ENCODE measurements at places on chromosomes 5 and 9.

- DNase-seq: peak; percentile 96
Observed at GRCh38 chr9:93064392-93065134, 6.1 kb downstream of the SUSD3 start.

DNA sequence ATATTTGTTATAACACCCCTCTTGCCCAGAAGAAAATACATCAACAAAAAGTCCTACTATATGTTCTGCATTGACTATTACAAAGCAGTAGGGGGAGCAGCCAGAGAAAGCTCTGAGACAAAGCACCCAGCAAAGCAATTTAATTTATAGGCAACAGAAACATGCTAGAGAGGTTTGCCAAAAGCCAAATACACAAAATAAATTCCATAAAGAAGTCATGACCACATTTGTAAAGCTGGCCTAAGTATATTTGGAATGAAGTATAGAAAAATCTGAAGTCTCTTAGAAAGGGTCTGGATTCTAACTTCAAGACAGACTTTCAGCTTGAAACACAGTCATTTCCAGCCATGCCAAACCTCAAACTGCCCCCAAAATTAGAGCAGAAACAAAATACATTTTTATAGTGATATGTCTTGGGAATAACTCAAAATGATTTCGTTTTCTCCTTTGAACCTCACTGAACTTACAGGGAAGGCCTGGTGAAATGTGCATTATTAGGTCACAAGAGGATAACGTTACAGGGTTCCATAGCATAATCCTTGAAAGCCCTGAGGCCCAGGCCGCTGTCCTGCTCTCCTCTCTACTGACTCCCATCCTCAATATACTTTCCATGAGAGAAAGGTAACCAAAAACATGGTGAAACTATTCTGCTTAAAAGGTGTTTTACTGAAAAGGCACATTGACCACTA, 451.8 kb downstream of the RAB3C start:
- peak; percentile 53 for DNase-seq

DNA sequence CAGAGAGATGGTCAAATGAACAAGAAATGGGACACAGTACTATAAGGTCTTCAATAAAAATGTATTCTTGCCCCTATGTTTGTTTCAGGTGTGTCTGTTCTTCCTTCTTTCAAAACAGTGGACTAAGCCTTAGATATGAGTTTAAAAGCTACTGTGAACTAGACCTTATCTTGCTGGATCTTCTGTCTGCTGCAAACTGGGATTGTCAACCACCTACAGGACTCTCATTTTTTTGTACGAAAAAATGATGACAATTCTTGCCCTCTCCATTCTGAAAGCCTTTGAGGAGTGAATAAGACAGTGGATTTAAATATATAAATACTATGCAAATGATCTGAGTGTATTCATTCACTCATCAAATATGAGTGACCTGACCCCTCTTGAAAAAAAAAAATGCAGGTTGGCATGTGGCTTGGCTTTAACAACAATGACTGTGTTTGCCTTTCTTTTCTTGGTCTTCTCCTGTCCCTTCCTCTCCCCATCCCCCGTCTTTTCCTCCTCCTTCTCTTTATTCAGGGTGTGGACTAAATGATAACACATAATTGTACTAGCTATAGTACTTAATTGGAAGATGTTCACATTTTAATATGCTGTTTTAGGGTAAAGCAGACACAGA, 235.5 kb upstream of the TRIM32 start:
- DNase-seq: no peak

GRCh38 chr5:122541388-122541787, 229.4 kb downstream of the SNCAIP start:
- DNase-seq: no peak

DNA sequence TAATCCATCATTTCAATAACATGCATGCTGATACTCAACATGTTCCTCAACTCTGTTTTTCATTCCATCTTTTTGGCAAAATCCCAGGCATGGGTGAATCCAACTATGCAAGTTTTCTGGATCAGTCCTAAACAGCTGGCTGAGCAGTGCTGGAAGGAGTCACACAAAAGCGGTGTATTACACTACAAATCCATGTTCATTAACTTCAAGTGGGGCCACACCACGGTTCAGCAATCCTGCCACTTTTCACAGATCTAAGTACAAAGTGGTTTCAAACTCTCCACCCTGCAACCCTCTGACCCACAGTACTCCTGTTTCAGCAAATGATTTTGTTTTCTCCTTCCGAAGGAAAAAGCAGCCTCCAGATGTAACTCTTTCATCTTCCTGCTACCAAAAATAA, 222.5 kb downstream of the EPB41L4A start:
- DNase-seq: no peak

DNA sequence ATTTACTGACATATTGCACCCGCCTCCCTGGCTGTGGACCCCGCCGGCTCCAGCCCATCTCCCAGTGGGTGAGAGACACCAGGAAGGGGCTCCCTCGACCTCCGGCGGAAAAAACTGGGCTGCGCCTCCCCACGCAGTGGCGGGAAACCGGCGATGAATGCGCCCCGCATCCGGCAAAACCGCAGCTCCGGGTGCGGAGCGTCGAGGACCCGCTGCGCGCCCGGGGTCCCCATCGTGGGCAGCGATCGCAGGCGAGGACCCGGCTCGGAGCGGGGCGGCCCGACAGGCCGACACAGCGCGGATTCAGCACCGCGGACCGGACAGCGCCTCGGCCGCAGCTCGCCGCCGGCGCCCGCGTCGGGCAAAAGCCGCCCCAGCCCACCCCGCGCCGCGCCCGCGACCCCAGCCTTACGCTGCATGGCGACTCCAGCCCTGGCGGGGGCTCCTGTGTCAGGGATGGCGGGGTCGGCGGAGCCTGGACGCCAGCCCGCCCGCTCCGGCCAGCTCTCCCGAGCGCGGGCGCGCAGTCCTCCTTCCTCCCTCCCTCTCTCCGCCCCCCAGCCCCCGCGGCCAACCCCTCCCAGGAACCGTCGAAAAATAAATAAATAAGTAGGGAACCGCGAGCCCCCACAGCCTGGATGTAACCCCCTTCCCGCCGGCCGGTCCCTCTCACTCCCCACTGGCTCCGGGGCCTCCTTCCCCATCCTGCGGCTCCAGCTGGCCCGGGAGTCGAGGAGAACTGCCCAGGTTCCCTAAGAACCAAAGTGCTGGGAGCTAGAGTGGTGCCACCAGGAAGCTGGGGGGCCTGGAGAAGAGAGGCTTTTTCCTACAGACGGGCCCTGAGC, 3.1 kb downstream of the LHX3 start:
- no peak for DNase-seq

DNA sequence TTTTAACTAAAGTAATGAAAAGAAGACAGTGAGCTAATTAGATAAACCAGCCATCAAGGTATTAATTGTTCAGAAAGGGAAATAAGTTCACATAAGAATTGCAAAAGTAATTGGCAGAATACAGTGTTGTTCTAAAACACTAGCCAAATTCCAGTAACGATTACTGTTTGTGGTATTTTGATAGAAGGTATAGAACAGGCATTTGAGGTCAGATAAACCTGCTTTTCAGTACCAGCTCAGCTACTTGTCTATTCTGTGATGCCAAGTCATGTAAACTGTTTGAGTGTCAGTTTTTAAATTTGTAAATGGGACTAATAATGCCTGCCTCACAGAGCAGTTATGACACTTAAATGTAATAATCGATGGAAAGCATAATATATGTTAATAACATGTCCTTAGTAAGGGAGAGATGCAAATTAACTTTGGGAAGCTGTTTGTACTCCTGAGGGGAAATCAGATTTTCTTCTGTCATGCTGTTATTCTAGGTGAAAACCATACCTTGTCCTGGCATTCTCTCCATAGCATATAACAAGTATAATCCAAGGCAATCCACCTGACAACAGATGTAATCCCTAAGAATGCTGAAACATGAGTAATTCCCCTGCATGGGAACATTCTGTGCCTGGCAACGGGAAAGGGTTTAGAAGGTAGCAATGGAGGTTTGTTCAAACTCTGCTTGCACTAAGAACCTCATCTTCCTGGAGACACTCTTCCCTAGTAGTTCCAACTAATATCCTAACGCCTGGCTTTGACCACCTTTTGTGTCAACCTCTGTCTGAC, 509.5 kb upstream of the PAPPA start:
- no peak for DNase-seq

- no peak for DNase-seq
Observed at GRCh38 chr9:18739127-18739526, 265.2 kb downstream of the ADAMTSL1 start.

- DNase-seq: peak; percentile 53
Observed at GRCh38 chr9:136886610-136887597, 588 bp downstream of the TRAF2 start.

GRCh38 chr9:134288746-134289145, 37.5 kb upstream of the RXRA start:
- DNase-seq: no peak

- no peak for DNase-seq
Observed at GRCh38 chr5:115940080-115940810, 22.0 kb upstream of the LVRN start.

DNA sequence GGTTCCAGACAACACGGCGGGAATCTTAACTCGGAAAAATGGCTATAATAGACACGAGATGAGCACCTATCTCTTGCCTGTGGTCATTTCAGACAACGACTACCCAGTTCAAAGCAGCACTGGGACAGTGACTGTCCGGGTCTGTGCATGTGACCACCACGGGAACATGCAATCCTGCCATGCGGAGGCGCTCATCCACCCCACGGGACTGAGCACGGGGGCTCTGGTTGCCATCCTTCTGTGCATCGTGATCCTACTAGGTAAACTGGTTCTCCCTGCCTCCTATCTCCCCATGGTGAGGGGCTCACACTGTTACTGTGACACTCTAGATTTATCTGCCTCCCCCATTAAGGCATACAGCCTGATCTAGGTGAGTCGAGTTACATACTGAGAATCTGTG, 124.2 kb downstream of the CDH6 start:
- no peak for DNase-seq

- DNase-seq: no peak
Observed at GRCh38 chr9:82418334-82418733, 429.8 kb downstream of the SPATA31D1 start.

GRCh38 chr5:54959673-54960418, 25.5 kb downstream of the ESM1 start:
- DNase-seq: peak; percentile 53

DNA sequence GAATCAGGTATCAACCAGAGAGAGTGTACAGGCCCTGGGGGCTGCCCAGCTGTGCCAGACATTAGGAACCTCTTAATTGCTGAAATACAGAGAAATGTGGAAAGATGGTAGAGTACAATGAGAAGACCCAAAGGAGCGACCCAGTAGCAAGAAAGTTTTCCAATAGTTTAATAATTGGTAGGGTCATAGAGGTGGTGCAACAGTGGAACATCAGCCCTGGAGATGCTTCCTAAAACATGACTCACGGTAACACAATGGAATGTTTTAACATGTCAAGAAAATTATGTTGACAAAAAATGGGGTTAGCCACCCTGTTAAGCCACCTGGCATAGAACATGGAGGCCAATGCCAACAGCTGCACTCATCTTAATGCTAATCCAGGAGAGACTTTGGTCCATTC, 284.1 kb downstream of the ELAVL2 start:
- no peak for DNase-seq

GRCh38 chr9:114484854-114485443, 20.3 kb downstream of the WHRN start:
- DNase-seq: peak; percentile 85

DNA sequence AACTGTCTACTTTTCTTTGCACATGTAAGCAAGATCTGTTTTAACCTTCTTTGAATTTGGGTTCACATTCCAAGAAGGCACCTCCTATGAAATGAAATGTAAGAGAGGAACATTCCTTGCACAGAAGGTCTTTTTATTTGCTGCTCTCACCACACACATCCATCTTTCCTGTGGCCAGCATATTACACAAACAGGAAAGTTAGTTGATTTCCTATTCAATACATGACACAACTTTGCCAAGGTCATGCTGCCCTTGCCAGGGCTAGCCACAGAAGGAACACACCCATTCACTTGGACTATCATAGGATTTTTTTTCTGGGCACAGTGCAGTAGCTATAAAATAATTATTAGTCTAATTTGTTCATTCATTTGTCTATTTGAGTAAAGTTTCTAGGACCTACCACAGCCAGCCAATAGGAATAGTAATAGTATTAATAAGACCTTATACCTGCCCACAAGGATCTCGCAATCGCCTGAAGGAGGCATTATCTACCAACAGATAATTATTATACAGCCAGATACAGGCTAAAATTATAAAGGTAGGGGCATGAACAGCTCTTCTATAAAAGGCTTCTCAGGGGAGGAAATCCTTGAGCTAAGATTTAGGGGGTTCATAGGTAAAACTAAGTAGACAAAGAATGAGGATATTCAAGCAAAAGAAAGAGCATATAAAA, 78.1 kb upstream of the NREP start:
- DNase-seq: no peak

DNA sequence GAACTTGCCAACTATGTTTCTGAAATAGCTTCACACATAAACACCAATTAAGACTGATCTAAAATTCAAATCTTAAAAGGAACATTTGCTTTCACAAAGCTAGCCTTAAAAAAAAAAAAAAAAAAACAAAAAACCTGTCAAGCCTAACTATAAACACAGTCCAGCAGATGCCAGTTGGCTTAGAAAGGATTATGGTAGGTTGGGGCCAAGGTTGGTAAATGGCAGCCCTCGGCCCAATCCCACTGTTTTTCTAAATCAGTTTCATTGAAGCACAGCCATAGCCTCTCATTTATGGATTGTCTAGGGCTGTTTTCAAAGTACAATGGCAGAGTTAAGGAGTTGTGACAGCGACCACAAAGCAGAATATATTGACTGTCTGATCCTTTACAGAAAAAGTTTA, 75.7 kb upstream of the FRRS1L start:
- no peak for DNase-seq

DNA sequence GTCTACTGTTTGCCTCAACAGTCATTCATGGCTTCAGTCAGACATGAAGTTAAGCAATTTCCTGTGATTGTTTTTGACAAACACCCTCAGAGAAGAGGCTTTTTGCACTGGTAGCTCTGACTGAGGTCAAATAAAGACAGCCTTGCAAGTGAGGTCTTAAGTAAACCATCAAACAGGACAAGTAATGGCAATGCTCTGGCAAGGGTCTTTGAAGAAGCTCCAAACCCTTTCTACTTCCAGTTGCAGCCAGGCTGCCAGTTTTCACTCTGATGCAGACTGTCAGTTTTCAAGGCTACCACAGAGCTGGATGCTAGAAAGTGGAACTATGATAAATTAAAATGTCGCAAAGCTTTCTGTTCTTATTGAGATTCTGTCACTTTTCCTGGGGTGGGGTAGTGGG, 421.5 kb upstream of the PTGER4 start:
- DNase-seq: peak; percentile 72

DNA sequence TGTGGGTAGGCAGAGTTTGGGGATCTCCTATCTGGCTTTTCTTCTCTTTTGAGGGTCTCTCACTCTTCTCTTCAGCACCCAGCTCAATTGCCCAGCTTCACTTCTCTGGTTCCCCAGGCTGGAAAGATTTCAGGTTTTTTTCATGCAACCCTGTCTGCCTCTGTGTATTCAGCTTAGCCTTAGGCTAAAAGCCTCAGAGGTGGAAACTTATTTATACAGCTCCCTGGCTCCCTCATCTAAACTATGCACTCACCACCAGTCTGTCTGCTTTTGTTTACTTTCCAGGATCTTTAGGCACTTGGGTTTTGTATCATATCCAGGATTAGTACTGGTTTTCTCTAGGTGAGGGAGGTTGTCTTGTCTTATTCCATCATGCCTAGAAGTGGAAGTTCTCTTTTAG, 540.2 kb upstream of the TRPC7 start:
- DNase-seq: no peak

- no peak for DNase-seq
Observed at GRCh38 chr5:113776168-113776567, 262.7 kb downstream of the YTHDC2 start.

Measured in activated CD4-positive, alpha-beta T cell treated with anti-CD3 and anti-CD28 coated beads, Interleukin-2, Interleukin-6, amounts not matched to agents 100 ng/mL and 50 ng/mL, durations not matched to agents 16 hours and 8 hours (primary cell).